ENCODE measurements at places on chromosomes 6 and 20.

DNA sequence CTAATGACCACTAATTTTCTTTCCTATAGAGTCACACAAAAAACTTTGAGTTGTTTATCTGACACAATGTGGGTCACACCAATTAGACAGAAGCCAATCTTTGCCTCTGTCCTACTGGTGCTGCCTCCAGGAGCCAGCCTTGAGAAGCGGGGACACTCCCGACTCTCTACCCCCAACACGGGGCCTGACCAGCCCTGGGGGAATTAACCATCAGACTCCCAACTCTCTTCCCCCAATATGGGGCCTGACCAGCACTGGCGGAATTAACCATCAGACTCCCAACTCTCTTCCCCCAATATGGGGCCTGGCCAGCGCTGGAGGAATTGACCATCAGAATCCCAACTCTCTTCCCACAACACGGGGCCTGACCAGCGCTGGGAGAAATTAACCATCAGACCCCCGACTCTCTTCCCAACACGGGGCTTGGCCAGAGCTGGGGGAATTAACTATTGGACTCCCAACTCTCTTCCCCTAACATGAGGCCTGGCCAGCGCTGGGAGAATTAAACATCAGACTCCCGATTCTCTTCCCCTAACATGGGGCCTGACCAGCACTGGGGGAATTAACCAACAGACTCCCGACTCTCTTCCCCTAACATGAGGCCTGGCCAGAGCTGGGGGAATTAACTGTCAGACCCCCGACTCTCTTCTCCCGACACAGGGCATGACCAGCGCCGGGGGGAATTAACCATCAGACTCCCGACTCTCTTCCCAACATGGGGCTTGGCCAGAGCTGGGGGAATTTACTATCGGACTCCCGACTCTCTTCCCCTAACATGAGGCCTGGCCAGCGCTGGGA is 12.5 kb downstream of the CST7 start:
- no peak for DNase-seq

DNA sequence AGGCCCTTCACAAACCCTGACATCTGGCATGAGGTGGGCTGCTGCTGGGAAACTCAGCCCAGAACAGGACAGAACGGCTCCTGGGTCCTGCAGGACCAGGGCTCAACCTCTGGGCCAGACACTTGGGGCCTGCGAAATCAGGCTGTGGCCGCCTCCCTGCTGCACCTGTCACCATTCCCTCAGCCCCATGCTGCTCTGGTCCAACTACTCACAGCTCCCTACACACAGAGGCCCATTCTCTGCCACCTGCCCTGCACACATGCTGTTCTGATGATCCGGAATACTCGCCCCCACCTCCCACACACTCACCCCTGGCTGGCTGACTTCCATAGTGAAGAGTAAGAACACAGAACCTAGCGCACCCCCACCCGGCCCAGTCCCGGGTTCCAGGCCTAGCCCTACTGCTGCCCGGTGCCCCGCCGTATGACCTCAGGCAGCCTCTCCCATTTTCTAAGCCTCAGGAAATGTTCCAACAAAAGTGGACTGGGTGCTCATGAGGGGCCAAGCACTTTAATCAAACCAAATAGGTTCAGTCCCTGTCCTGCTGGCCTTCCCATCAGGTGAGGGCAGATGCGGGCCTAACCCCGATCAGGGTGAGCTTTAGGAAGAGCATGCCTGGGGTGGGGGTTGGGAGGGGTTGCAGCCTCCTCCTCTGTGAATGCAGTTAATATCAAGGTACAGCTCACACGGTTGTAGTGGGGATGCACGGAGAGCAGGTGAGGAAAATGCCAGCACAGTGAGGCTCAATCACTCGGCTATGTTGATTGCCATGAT is 3.9 kb downstream of the PEDS1 start:
- DNase-seq = no peak

DNA sequence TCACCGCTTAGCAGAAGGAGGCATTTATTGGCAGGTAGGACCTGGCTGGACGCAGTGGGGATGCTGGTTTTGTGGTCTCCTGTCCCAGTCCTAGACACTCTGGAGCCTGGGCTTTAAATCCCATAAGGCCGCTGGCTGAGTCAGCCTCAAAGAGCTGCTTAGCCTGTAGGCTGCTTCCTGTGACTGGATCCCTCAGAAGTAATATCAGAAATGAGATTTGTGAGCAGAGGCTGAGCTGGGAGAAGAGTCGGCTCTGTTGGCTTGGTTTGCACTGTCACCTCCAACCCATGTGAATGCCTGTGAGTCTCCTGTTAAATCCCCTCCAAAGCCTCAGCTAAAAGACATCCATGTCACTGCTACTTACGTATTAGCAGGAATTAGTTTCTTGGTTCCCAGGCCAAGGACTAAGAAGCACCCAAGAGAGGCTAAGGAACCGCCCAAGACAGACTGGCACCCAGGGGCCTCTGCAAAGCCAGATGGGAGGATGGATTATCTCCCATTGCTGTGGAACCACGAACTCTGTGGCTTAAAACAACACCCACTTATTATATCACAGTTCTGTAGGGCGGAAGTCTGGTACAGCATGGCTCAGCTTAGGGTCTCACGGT is 289.4 kb downstream of the CDC5L start:
- DNase-seq = no peak

DNA sequence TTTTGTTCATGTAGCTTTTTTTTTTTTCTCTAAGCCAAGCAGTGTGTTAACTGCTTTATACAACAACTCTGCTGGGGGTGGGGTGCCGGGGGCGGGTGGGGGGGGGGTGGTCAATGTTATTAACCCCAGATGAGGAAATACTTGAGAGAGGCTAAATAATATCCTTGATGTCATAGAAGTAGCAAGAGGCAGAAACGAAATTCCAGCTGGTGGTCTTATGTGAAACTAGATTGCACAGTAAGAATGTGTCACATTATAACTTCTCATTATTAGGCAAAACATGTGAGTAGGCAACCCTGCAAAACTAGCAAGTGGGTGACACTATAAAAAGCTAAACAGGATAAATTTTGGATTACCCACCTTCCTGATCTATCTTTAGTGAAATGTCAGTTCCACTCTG is 12.8 kb downstream of the MYLK4 start:
- peak; percentile 23 for DNase-seq

- DNase-seq = peak; percentile 32
Measured at GRCh38 chr20:46207793-46208192, 89.7 kb downstream of the CD40 start.

DNA sequence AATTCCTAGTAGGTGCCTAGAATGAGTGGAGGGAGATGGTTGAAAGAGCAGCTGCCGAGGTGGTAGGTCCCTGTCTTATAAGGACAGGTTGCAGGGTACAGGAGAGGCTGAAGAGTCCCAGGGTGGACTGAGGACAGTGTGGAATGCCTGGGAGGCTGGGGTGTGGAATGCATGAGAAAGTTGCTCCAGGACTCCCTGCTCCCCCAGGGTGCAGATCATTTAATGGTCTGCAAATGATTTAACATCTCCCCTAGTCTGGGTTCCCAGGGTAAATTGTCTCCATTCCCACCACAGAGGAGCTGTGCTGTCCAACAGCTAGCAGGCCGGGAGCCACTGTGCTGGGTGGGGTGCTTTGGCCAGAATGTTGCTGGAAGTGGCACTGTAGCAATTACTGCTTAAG is 76.0 kb downstream of the CD83 start:
- no peak for DNase-seq

DNA sequence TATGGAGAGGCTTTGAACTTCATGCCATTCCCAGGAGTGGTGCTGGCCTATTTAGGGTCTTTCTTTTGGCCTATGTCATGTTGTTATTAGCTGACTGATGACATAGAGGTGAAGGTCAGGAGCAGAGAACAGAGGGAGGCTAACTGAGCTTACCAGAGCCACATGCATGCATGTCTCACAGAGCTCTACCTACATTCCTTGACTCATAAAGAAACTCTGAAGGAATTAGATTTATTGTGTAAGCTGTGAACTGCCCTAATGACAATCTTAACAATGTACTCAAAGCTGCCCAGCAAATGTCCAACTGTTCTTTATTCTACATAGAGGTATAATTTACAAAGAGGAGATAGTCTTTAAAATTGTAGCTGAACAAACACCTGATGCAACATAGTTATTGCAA is 192.7 kb upstream of the CNR1 start:
- no peak for DNase-seq

GRCh38 chr20:3871550-3872265 is 17.5 kb upstream of the PANK2 start:
- no peak for DNase-seq

DNA sequence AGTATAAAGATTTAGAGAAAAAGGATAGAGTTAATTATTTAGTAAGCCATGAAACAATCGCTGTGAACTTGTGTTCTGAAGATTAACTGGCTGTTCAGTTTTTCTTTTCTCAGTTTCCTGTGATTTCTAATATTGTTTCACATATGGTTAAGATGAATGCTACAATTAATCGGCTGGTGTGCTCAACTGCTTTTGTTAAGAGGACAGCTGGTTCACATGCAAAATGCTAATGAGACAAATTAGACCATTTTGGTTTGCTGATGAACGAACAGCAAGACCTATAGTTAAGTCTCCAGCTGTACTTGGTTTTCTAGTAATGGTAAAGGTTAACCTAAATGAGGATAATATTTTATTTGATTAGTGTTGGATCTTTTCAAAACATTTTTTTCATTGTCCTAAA is 10.8 kb upstream of the NHSL1 start:
- DNase-seq = no peak

- no peak for DNase-seq
Measured at GRCh38 chr6:106925948-106926347, 48.6 kb downstream of the CD24 start.

- no peak for DNase-seq
Measured at GRCh38 chr6:113102761-113103160, 754.4 kb upstream of the MARCKS start.

DNA sequence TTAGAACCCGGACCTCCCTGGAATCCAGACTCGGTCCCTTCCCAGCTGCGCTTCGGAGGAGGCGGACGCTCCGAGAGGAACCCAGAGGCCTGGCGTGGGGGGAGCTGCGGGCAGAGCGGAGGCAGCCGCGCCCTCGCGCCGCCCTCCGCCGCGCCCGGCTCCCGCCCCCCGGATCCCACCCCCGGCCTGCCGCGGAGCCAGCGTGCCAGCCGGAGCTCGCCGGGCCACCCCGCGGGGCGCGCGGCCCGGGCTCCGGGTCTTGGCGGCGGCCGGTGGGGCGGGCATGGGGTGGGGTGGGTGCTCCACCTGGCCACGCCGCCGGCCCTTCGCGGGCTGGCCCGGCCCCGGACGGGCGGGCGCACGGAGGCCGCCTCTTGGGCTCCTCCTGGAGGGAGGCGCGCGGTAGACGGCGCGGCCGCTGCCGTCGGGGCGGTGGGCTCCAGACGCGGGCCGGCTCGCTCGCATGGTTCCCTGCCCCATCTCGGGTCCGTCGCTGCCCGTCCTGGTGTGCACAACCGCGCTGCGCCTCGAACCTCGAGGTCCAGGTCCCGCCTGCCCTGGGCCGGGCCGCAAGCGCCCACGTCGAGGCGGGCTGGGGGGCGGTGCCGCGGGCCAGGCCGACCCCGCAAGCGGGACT is 592 bp upstream of the CDYL start:
- peak; percentile 68 for DNase-seq

- DNase-seq = no peak
Measured at GRCh38 chr6:55666037-55666436, 87.0 kb upstream of the HMGCLL1 start.

- no peak for DNase-seq
Measured at GRCh38 chr6:54846857-54847674, 495 bp downstream of the FAM83B start.

DNA sequence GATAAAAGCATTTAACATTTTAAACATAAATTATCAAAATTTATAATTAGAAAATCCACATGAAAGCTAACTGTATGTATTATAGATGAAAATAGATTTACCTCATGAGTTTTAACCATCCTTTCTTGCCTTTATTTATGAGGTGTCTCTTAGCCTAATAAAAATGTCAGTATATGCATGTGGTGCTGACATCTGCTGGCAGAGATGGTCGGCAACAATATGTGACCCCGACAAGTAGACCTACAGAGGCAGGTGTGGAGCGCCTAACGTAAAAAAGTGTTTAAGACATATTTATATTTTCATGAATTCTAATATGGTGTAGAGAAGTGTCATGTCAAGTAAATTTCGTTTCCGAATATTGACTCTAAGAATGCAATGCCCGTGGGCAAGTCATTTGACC is 149.0 kb upstream of the FUT9 start:
- no peak for DNase-seq

- no peak for DNase-seq
Measured at GRCh38 chr6:19004176-19004575, 617.0 kb downstream of the RNF144B start.

GRCh38 chr6:13418844-13419243 is 68.6 kb downstream of the GFOD1 start:
- DNase-seq = no peak

- peak; percentile 21 for DNase-seq
Measured at GRCh38 chr6:5950361-5950785, 56.4 kb downstream of the NRN1 start.

DNA sequence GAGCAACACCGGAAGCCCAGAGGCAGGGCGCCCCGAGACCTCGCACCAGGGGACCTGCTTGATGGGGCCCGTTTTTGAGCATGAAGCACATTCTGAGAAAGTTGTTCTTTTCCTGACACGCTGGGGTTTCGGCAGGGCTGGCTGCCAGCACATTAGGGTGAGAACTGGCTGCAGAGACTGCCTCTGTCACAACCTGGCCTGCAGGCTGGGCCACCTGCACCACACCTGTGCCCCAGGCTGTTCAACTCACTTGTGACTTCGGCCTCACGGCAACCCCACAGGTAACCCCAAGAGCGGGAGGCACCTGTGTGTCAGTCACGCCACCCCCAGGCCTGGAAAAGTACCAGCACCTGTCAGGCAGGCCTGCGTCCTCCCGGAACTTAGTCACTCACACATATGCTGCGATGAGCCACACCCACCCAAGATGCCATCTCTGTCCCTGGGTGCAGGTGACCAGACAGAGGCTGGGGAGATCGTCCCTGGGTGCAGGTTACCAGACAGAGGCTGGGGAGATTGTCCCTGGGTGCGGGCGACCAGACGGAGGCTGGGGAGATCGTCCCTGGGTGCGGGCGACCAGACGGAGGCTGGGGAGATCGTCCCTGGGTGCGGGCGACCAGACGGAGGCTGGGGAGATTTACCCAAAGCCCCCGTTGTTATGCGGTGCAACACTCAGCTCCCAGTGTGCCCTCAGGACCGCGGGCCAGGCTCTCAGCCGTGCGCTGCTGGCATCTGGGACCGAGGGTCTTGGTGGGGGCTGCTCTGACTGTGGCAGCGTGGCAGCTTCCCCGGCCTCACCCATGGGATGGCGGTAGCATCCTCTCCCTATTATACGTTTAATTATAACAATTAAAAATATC is 82.5 kb upstream of the BHLHE23 start:
- no peak for DNase-seq
